ENCODE measurements at places on chromosomes 7 and 10. TPM values are rescaled to one million over a fixed set of nuclear protein-coding genes. Genes with fewer than 3 reads are reported as not detected.
A peak's percentile ranks its signal among the peaks of the same experiment; 100 is the strongest.

The C10orf67 gene
- total RNA-seq: not detected

The PANK1 gene
- total RNA-seq: 6.5 TPM

The CRYGN gene
- total RNA-seq: not detected

The HOGA1 gene
- 0.97 TPM for total RNA-seq

The CALML3 gene
- not detected for total RNA-seq

The PDE1C gene
- 1.9 TPM for total RNA-seq

The ATE1 gene
- 25.7 TPM for total RNA-seq

The EIF4EBP2 gene
- total RNA-seq: 28.7 TPM

The THSD7A gene
- total RNA-seq: 0.41 TPM

The LRRC18 gene
- total RNA-seq: 0.06 TPM

- DNase-seq: no peak
Measured at GRCh38 chr7:95440394-95441038, 5.7 kb upstream of the PON2 start.

DNA sequence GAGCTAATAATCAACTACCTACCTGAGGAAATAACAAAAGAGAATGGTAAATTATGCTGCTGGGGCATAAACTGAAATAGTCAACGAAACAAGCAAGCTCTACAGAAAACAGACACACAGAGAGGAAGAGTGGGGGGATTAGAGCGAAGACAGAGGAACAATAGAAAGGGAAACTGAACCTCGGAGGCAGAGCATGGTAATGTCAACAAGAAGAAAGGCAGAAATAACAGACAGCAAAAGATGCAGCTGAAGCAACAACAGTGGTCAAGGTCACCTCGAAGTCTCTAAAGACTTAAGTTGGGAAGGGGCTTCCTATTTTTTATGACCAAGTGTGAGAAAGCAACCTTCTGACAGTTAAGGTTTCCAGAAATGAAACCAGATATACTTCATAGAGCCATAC lies 177.0 kb downstream of the ZNF438 start:
- no peak for DNase-seq

DNA sequence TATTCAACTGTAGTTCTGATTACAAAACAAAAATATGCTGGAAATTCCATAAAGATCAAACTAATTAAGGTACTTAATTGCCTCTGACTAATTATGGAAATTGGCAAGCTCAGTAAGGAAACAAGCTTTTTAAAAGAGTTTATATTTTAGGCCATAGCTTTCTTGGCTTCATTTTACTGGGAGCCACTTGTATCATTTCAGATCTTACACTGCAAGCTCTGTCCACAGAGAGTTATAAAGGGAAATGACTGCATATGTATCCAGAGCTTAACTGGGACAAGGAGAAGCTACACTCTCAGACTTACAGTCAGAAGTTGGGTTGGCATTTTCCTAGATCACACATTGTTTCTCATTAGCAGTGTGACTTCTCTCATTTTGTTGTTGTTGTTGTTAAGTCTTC lies 92.4 kb downstream of the LRRN3 start:
- DNase-seq: no peak

- DNase-seq: peak; percentile 93
Measured at GRCh38 chr10:50605269-50605950, 18.3 kb downstream of the SGMS1 start.

DNA sequence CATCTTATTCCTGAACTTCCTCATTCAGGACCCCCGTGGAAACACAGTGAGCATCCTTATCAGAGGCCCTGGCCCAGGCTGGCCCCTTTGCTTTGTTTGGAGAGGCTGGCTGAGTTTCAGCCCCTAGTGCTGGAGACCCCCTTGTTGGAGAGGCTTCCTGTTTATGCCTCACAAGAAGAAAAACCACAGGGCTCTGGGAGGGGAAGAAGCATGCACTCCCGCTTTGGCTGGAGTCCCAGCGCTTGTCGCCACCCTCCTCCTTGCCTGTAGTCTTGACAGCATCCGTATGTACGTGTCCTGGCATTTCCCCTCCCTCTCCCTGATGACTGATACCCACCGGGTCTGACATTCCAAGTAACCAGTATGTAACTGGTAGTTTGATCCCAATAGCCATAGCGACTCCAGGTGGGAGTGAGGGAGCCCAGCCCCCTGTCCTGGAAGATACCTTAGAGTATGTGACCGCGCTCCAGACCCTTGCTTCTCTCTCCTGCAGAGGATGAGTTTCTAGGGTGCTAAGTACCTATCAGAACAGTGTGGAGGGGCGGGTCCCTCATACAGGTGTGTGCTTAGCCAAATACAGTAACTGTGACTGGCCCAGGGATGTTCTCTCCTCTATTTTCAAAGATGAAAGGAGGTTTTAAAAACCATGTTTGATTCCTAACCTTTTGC lies 6.9 kb upstream of the ATP6V0E2 start:
- DNase-seq: peak; percentile 40

DNA sequence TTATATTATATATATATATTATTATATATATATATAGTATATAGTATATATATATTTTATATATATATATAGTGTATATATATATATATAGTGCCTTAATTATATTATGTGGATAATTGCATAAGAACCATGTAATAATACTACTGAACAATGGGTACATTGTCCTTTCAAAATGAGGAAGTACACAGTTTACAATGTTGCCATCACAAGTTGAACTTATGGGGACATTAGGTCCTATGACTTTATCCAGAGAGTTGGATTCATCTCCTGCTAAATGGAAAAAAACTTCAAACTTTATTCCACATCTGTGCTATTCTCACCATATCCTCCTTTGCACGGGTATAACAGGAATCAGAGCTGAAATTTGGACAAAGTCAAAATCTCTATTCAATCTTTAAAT lies 105.0 kb upstream of the AGR3 start:
- DNase-seq: no peak

- peak; percentile 10 for DNase-seq
Measured at GRCh38 chr10:58044072-58044471, 223.6 kb downstream of the IPMK start.

DNA sequence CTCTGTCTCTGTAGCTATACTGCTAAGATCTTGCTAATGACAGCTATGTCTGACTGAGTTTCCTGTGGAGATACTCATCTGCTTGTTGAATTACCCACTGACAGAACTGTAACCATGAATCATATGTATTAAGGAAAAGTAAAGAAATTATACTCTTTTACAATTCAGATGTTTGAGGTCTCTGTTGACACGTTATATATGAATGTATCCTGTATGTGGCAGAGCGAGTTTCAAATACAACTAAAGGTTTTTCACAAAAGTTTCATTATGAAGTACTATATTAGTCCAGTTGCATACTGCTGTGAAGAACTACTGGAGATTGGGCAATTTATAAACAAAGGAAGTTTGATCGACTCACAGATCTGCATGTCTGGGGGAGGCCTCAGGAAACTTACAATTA lies 232.5 kb downstream of the CDK14 start:
- no peak for DNase-seq

DNA sequence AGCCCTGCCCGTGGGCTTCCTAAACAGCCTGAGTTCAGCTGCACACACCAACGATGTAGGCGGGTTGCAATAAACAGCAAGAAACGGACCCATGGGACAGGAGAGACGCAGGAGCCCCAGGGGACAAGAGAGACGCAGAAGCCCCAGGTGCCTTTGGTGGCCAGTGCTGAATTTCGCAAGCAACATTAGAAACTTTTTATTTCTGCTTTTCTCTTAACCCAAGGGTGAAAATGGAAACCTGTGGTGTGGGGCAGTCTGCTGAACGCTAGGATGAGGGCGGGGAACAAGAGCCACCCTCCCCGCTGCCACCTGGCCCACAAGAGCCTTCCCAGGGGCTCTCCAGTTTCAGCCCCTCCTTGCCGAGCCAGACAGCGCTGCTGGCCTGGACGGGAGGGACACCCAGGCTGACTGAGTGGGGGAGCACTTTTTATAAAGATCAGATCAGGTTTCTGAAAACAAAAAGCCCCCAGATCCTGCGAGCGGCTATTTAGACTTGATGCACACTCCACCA lies 20.0 kb upstream of the GPR146 start:
- DNase-seq: no peak

GRCh38 chr7:76430211-76430610 lies 5.5 kb downstream of the ZP3 start:
- DNase-seq: no peak

DNA sequence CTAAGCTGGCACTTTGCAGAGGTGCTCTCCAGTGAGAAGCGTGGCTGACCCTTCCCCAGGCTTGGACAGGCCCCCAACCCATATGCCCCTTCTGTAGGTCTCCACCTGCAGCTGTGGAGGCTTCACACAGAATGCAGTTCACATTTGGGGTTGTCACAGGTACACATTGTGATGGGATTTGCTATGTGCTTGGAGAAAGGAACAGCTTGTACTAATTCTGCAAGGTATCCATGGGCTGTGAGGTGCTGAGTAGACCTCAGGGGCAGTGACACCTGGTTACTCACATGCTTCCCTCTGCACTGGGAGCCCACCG lies 188.9 kb downstream of the CXCL12 start:
- no peak for DNase-seq

- DNase-seq: no peak
Measured at GRCh38 chr10:43815181-43815885, 166.7 kb upstream of the ZNF32 start.

GRCh38 chr10:90998733-90999511 lies 78.0 kb upstream of the ANKRD1 start:
- no peak for DNase-seq

DNA sequence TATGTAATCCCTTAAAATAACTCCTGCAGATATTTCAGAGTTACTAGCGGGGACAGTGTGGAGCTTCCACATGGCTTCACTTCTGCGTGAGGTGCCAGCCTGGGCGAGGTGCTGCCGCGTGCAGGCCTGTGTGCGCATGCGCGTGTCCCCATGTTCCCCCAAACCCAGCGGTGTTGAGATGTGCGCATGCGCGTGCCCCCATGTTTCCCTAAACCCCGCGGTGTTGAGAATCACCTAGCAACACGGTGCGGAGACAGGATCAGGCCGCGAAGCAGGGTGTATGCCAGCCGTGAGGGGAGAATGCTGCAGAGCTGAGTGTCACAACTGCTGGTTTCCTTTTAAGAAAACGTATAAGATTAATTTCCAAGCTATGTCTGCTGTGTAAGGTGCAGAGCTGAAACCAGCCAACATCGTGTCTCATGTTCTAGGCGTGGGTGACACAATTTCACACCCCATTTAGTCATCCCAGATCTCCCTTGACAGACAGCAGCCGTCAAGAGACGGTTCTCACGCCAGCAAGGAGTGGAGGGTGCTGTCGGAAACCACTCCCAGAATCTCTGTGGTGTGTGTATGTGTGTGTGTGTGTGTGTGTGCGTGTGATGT lies 71.9 kb upstream of the ADARB2 start:
- DNase-seq: no peak

DNA sequence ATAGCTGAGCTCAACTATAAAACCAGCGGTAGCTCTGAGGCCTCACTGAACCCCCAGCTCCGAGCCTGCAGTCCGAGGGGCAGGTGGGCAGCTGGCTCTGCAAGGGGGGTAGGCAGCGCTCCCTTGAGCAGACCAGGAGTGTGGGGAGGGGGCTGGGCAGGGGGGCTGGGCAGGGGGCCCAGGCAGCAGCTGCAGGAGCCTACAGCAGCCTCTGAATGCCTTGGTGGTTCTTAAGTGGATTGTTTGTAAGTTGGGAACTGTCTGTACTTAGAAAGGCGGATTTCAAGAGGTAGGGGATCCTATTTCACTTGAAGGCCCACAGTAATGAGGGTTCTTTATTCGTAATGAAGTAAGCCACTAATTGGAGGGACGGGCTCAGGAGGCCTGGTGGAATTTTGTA lies 72.3 kb downstream of the ICA1 start:
- DNase-seq: no peak

DNA sequence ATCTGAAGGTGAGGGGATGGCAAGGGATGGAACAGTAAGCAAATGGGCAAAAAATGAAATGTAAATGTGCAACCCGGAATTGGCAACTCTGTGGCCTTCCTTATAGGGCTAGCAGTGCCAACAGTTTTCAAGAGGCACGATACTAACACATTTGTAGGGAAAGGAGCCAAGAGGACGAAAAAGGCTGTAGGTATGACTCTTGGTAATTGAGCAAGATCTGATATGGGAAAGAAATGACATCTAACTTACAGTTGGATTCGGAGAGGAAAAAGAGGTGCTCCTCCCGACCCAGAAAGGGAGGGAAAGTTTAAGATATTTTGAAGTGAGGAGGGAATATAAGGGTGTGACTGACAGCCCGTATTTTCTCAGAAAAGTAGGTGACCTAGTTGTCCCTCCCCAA lies 2.1 kb upstream of the CREM start:
- DNase-seq: no peak

GRCh38 chr7:105577251-105577650 lies 4.0 kb downstream of the EFCAB10 start:
- DNase-seq: no peak

GRCh38 chr7:122438492-122438891 lies 133.9 kb upstream of the FEZF1 start:
- no peak for DNase-seq

DNA sequence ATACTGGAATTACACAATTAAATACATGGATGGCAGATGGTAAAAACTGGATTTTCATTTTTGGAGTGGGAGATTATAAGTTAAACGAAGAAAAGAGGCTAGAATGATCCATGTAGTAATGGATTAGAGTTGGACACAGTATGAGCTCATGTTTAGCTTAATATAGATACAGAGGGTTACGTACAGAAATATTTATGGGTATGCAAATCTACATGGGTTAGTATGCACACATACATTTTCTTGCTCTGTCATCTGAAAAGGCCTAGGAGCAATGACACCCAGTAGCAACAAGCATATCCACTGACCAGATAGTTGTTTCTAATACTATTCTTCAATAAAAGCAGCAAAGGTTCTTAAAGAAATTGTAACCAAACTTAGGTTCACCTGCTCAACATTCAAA lies 366.4 kb downstream of the SEMA3D start:
- DNase-seq: no peak

DNA sequence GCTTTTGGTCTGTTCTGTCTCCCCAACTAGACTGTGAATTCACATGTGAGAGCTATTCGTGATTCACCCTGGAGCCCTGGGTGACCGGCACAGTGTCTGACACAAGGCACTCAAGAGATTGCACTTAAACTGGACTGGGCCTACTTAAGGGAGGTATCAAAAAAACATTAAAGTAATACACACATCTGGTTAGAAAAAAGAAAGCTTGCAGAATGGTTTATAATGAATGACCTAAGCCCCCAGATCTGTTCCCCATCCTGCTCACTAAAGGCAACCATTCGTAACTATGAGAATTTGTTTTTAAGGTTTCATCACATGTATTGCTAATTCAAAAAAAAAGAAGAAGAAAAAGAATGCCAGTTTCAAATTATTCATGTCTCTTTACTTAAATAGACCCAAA lies 74.5 kb downstream of the DGKI start:
- no peak for DNase-seq

DNA sequence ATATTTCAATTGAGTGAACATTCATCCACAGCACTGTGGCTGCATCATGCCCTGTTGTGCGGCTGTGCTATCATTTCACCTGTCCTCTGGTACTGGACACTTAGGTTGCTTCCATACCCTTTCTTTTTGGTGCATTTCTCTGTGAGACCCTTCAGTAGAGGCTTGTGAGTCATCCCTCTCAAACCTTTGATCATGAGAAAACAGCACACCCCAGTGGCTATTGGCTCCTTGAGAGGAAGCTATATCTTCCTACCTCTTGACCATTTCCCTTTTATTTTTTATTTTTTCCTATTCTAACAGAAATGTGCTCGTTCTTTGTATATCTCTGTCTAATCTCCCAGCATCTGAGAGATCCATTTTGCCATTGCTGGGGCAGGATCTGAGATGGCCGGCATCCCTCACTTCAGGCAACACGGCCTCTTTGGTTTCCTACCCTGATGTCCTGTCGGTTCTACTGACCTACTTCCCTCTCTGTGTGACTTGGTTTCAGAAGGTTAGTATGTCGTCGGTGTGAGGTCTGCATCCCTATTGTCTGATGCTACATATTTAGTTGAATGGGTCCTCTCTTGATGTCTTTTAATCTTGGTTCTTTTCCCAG lies 23.8 kb upstream of the PIK3AP1 start:
- DNase-seq: no peak

All from H4 (cell line).